ENCODE measurements at places on chromosomes 13 and 19.

- DNase-seq = no peak
These were observed 57.1 kb downstream of the SIPA1L3 start for GRCh38 chr19:37964109-37964508.

- no peak for DNase-seq
These were observed 15.6 kb upstream of the FBXO17 start for GRCh38 chr19:38990949-38991697.

- DNase-seq = no peak
These were observed 23.2 kb downstream of the ZNRF4 start for GRCh38 chr19:5478241-5478924.

- no peak for DNase-seq
These were observed 18.5 kb downstream of the SLC27A1 start for GRCh38 chr19:17488593-17489391.

DNA sequence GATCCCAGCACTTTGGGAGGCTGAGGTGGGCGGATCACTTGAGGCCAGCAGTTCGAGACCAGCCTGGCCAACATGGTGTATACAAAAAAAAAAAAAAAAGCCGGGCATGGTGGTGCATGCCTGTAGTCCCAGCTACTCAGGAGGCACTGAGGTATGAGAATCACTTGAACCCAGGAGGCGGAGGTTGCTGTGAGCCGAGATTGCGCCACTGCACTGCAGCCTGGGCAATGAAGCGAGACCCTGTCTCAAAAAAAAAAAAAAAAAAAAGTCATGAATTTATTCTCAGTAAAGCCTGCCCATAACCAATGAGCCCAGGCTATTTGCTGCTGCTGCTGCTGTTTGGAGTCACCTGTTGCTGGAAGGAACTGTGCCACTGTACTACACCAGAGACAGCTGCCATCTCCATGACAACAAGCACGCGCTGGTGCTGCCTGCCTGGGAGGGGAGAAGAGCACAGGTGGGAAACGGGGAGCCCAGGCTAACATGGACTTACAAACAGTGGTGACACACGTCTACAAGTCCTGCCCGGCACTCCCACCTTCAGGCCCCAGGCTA lies 11.3 kb downstream of the ZFR2 start:
- no peak for DNase-seq

DNA sequence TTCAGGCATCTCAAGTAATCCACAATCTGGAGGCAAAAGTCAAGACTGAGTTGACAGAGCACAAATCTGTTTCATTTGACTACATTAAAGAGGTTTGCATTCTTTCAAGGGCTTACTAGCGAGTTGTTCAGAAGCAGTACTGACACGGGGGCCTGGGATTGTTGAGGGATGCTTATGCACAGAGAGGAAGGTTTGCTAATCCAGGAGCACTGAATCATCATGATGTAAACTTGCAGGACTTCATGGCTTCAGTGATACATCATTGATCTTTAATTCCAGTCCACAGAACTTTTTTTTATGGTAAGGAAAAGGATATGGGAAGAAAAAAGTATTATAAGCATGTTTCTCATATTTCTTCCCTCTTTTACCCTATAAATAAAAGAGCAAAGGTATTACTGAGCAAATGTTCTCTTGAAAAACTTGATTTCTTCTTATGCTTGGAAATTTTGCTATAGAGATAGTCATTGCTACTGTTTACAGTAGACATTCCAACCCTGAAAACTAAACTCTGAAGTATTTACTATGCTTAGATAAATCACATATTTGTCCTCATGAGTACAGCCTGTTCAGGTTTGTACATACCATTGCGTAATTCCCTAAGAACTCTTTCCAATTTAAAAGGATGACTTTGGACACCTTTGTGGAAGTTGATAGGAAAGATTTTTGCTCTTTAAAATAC lies 65.8 kb upstream of the KPNA3 start:
- no peak for DNase-seq

DNA sequence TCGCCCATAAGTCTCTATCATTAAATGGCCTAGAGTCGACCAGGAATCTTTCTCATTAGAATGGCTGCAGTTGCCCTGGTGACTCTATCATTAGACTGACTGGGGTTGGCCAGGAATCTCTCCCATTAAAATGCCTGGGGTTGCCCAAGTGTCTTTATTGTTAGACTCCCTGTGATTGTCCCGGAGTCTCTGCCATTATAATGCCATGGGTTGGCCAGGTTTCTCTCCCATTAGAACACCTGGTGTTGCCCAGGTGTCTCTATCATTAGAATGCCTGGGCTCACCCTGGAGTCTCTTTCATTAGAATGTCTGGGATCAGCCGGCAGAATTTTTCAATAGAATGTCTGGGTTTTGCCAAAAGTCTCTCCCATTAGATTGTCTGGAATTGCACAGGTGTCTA lies 1459.3 kb downstream of the UQCRFS1 start:
- no peak for DNase-seq

DNA sequence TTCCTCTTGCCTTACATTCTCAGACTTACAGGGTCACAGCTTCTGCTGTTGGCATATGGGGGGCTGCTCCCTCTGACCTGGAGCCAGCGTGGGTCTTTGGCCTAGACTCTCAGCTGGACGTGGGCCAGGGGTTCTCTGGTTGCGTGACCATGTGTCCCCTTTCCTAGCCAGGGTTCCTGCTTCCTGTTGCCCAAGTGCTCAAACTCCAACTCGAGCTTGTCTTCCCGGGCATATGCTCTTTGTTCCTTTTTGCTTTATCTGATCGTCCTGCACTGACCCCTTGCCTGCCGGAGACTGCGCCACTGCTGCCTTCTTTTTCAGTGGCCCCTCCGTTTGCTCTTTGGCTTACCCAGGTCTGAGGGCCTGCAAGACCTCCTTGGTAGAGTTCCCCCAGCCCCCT lies 25.3 kb upstream of the GPR183 start:
- no peak for DNase-seq

GRCh38 chr13:75364131-75364713 lies 117.7 kb downstream of the TBC1D4 start:
- DNase-seq = no peak
